ENCODE measurements at places on chromosomes 6 and 20.

- DNase-seq: peak; percentile 51
Measured at GRCh38 chr6:148530394-148530953, 187.8 kb downstream of the SASH1 start.

DNA sequence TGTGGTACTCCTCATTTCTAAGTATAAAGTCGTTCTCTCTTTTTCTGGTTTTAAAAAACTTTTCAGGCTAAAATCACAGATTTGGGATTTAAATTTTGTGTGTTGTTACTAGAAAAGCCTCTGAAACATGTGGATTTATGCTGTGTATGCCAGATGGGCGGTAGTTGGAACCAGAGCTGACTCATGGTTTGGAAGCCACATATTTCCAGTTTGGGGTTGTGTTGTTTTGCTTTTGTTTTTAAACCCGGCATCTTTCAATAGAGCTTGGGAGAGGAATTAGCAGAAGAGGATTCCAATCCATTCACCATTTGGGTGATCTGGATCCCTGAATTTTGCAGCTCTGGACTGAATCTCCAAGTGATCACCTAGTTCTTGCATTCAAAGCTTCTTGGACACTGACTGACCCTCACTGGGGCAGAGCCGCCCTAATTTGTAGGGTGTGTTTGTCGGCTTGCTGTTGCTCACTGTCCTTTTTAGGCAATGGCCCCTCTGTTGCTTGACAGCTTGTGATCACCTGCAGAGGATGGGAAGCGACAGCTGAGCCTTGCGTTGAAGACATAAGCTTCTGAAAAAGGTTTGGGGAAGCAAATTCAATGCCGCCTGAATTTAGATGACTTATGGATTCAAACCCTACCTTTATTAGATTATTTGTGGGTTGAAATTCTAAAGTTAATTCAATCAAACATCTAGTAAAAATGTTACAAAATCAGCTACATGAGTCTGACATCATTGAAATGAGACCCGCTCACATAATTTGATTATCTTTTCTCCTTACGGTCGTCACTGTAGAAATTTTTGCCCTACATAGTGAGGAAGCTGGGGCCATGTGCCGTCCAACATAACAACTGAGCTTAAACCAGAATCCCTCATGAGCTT lies 79.9 kb upstream of the CD83 start:
- DNase-seq: no peak

DNA sequence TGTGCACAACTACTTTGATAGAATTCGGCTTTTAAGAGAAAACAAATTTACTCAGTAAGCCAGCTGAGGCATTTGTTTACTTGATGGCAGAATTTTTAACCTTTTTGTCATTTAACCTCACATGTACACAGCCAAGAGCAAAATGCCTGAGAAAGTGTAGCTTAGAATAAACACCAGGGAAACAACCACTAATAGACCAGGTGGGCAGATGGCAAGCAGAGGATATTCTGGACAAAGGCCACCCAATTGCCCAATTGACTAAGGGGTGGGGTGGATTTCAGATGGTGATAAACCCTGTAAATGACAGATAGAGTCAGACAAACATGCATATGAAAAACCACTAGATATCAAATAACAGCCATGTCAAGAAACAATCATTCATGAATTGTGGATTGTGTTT lies 190.7 kb upstream of the FBXL4 start:
- no peak for DNase-seq

DNA sequence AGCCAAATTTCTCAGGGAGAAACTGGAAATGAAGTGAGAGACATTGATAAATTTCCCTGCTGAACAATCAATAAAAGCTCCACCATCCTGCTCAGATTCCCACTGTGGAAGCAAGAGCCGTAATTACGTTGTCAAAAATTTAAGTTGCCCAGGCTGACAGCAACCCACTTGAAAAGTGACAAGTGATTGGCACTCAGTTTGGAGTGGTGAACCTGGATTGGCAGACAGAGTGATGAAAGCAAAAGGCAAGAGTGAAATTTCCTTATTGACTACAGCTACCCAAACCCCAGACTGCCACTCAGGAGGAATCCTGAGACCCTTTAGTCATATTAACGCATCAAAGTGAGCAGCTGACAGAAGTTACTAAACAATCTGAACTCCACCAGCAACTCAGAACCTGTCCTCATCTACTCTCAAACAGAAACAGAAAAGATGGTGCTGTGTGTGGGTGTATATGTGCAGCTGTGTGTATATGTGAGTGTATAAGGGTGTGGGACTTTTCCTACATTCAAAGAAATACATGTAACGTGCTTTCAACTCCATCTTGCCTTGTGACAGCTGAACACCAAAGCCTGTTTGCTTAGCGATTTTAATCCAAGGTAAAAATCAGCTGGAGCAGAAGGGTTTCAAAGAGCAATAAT lies 157.4 kb downstream of the PKHD1 start:
- DNase-seq: no peak

All from inflammatory macrophage (primary cell).